ENCODE measurements at places on chromosomes 6 and 20.

- DNase-seq: peak; percentile 54
Observed at GRCh38 chr6:137313928-137314855, 95.0 kb upstream of the IFNGR1 start.

DNA sequence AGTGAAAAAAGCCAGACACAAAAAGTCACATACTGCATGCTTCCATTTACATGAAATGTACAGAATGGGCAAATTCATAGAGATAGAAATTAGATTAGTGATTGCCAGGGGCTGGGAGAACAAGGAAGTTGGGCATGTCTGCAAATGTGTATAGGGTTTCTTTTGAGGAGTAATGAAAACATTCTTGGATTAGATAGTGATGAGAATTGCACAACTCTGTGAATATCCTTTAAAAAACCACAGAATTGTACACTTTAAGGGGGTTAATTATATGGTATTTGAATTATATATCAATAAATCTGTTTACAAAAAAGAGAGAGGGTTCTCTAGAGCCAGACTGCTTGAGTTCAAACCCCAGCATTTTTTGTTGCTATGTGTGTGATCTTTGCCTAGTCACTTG, 188.1 kb downstream of the CDC5L start:
- DNase-seq: no peak

GRCh38 chr6:30935018-30935417, 3.0 kb upstream of the SFTA2 start:
- DNase-seq: no peak

- no peak for DNase-seq
Observed at GRCh38 chr6:51105357-51105756, 286.7 kb downstream of the TFAP2B start.

DNA sequence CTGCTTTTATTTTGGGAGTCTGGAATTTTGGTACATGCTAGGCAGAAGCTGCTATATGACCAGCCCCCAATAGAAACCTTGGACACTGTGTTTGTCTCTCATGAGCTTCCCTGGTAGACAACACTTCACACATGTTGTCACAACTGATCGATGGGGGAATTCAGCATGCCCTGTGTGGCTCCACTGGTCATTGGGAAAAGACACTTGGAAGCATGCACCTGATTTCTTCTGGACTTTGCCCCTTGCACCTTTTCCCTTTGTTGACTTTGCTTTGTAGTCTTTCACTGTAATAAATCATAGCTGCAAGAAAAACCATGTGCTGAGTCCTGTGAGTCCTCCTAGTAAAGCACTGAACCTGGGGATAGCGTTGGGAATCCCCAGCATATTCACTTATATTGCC, 7.9 kb upstream of the WFDC10A start:
- no peak for DNase-seq

DNA sequence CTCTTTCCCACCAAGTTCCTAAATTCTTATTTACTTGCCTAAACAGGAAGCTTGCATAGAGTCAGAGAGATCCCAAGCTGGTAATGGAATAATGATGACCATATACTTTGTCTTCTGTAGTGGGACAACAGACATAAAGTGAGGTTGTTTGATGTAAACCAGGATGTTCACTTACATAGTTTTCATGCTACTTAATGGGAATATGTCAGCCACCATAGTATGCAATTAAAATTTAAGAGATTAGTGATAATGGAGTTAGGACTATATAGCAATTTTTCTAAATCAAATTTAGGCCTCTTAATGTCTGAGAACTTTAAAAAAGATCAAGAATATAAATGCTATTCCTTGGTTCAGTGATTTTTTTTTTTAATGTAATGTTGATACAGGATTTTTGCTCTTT, 180.6 kb downstream of the BCKDHB start:
- DNase-seq: no peak

GRCh38 chr6:108575905-108576494, 15.3 kb downstream of the FOXO3 start:
- DNase-seq: no peak

GRCh38 chr6:18265787-18266522, 1.6 kb upstream of the DEK start:
- DNase-seq: no peak

GRCh38 chr6:36650848-36651478, 27.6 kb upstream of the CDKN1A start:
- no peak for DNase-seq

DNA sequence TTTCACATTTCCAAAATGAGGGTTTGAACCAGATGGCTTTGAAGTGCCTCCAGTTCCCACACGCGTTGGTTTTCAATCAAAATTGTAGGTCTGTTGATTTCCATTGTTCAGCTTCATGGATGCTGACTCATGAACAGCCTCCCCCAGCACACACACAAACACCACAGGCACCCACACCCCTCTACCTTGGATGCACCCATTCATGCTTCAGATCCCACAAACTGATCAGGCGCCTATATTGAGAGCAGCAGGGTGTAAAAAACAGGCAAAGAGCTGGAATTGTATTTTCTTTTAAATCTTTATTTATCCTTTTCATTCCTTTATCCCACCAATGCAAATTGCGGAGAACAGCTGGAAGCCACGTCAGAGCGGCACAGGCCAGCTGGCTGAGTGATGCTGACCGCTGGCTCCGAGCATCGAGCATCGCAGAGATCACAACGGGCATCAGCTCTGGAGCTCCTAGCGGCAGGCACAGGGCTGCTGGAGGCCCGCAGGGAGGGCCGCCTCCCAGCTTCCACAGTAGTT, 29.3 kb upstream of the TBC1D7 start:
- no peak for DNase-seq
